ENCODE measurements at places on chromosomes 3 and 15.

DNA sequence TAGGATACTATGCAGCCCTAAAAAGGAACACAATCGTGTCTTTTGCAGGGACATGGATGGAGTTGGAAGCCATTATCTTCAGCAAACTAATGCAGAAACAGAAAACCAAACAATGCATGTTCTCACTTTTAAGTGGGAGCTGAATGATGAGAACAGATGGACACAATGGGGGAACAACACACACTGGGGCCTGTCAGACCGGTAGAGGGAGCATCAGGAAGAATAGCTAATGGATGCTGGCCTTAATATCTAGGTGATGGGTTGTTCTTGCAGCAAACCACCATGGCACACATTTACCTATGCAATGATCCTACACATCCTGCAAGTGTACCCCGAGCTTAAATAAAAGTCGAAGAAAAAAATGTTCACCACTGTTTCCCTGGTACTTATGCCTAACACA lies 17.5 kb downstream of the SENP7 start:
- no peak for DNase-seq

GRCh38 chr3:169822540-169822939 lies 9.8 kb upstream of the LRRC34 start:
- DNase-seq, result peak; percentile 91

- no peak for DNase-seq
Measured at GRCh38 chr15:39584662-39585388, 3.9 kb downstream of the THBS1 start.

DNA sequence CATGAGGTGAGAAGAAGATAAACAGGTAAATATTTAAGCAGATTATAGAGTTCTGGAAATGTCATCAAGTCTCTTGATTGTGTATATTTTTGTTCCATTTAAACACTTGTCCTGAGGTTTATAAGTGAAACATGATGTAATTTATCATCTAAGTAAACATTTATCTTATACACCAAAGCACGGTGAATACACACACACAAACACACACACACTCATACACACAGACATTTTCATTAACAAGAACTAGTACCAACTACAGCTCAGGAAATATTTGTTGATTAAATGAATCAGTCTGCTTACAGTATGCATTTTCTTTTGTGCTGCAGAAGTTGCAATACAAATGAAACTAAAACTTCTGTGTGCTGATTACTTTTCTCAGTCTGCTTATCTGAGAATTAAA lies 357.3 kb downstream of the ZBTB20 start:
- DNase-seq, result no peak

GRCh38 chr3:134201201-134202130 lies 49.2 kb downstream of the RYK start:
- no peak for DNase-seq

GRCh38 chr3:123740391-123740822 lies 143.7 kb downstream of the MYLK start:
- no peak for DNase-seq

GRCh38 chr3:45084361-45084760 lies 58.3 kb downstream of the CLEC3B start:
- DNase-seq, result no peak

- DNase-seq, result peak; percentile 75
Measured at GRCh38 chr15:85296615-85297402, 83.6 kb upstream of the AKAP13 start.

DNA sequence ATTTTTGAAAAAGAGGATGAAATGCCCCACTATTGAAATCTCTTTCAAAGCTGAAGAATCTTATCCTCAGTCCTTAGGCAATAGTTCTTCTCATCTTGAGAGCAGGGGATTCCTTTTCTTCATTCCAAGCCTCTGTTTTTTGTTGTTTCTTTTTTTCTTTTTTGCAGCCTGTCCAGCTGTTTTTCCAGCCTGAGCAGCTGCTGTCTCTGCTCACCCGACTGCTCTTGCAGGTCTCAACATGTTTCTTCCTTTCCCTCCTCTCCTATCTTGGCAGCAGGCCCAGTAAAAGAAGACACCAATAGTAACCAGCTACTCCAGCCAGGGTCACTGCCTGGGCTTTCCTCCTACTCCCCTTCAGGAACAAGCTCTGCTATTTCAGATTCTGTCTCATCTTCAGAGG lies 23.8 kb downstream of the MEX3B start:
- DNase-seq, result peak; percentile 40

DNA sequence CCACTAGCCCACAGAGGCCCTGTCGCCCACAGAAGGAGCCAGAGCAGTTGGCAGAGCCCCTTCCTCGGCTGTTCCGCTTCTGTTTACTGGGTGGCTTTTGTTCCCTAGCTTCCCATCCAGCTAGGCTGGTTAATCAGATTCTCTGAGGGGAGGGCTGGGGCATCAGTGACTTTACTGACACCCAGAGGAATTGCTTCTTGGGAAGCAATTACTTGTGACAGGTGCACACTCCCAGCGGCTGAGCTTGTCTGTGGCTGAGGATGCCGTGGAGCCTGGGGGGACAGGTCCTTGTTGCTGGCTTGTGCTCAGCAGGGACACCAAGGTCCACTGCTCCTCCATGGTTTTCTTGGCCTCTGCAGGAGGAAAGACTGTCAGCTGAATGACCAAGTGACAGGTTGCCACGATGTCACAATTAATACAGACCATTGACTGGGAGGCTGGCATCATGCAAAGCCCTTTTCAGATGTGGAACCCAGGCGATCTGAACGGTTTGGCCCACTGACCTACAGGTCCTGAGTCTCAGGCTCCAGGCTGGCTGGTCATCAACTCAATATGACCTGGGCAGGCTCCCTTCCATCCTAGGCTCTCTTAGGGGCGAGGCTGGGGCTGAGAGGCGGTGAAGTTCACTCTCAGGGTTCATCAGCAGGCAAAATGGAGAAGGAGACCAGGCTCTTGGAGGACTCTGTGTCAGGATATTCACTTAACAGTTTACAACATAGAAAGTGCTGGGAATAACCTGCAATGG lies 31.8 kb upstream of the SFMBT1 start:
- no peak for DNase-seq

All from NCI-H774 (cell line).